SK-N-DZ (cell line): ENCODE measurements at places on chromosomes 6 and 20.

DNA sequence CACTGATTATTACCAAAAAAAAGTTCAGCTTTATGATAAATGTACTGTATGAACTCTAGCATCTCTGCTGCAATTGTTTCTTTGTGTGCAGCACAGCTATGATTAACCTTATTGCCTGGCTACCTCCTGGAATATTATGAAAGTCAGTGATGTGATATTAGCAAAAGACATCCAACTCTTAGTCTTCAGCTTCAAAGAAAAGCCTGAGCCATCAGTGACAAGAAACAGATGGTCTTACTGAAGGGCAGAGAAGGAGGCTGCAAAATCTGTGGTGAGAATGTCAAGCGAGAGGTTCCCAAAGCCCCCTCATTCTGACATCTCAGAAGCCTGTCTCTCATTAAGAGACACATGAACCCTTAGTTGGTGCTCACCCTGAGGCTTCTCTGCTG is 89.4 kb upstream of the TNFAIP3 start:
- DNase-seq = no peak

DNA sequence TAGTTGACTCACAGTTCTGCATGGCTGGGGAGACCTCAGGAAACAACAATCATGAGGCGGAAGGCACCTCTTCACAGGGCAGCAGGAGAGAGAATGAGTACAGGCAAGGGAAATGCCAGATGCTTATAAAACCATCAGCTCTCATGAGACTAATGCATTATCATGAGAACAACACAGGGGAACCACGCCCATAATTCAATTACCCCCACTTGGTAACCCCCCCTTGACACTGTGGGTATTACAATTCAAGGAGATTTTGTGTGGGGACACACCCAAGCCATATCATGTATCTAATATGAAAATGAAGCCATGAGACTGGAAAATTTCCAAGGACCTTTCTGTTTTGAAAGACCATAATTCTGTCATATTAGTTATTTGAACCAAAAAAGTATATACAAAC is 342.4 kb upstream of the PLCB4 start:
- DNase-seq = no peak

DNA sequence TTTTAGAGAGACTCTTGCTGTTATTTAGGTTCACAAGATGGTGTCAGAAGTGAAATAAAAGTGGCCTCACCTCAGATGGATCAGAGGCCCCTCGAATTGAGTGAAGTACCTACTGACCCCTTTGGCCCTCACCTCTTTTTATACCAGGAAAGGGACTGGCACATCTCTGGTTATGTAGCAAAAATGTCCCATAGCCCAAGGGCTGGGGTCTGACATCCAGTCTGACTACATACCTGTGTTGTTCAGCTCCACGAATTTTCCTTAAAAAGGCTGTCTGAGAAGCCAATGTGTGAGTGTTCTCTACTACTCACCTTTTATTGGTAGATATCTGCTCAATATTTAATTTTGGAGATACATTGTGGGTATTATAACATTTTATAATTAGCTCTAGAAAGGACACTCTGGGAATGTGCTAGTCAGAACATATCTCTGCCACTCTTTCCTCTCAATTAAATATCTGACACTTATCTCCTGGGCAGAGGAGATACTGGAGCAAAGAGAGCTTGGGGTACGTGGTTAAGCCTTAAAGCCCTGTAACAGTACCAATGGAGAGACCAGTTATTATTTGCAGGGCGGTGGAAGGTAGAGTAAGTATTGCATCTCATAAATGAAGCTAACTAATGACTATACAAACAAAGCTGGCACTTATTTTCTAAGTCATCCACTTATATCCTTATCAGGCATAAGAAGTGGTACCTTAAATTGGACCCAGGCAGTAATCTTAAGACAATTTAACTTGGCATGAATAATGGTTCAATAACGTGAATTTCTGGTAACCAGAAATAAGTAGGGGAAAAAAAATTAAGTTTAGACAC is 20.0 kb upstream of the IL22RA2 start:
- DNase-seq = no peak

GRCh38 chr6:90221403-90221802 is 75.2 kb downstream of the BACH2 start:
- DNase-seq = no peak
